ENCODE measurements at places on chromosomes 4 and X.
A peak's percentile ranks its signal among the peaks of the same experiment; 100 is the strongest.

GRCh38 chr4:6782846-6783110 is 251 bp downstream of the KIAA0232 start:
- DNase-seq = no peak

DNA sequence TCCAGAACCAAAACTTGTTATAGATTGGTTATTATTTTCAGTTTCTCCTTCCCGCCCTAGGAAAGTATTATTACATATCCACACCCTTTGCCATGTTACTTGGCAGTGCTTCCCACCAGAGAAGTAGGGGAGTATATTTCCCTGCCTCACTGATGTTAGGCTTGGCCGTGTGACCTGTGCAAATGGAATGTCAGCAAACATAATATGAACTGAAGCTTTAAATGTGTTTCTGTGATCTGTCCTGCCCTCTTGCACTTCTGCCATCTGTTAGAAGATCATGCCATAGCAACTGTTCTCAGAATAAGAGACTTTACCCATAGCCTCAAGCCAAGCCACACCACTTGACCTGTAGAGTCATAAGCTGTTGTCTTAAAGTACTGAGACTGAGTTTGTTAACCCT is 36.7 kb upstream of the NEUROG2 start:
- DNase-seq = peak; percentile 50

- DNase-seq = no peak
Measured at GRCh38 chr4:163592212-163592611, 97.7 kb downstream of the TMA16 start.

DNA sequence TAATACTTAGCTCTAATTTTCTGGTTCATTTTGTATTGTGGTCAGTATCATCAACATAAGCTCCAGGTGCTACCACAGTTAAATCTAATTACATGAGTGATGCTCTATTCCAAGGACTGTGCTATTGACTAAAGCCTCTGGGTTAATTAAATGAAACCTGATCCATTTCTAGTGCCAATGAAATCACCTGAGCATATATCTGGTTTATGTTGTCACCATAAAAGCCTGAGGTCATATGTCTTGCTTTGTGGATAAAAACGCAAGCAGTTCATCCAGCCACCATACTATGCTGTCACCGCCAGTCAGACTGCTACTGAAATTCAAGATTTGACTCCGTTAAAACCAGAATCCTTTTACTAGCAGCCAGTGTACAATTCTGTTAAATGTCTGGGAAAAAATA is 64.2 kb upstream of the ZNF518B start:
- no peak for DNase-seq

GRCh38 chr4:110514889-110515479 is 39.0 kb downstream of the ENPEP start:
- DNase-seq = no peak

DNA sequence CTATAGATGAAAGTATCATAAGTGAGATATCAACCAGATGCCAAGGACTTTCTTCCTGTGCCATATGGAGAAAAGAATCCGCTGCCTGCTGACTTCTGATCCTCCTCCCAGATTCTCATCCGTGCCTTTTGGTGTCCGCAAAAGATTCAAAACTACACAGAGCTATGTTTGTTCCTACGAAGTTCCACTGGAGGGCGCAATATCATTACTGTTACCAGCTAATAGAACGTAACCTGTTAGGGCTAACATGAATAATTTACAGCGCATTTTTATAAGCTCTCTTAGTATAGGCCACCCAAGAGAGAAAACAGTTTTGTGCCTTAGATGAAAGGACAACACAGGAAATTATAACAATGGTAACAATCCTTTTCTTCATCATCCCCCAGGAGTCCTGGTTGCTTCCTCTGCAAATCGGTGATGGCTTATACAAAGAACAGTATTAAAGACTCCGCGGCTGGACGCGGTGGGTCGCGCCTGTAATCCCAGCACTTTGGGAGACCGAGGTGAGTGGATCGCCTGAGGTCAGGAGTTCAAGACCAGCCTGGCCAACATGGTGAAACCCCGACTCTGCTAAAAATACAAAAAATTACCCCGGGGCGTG is 22.8 kb upstream of the CENPVL3 start:
- DNase-seq = peak; percentile 15

DNA sequence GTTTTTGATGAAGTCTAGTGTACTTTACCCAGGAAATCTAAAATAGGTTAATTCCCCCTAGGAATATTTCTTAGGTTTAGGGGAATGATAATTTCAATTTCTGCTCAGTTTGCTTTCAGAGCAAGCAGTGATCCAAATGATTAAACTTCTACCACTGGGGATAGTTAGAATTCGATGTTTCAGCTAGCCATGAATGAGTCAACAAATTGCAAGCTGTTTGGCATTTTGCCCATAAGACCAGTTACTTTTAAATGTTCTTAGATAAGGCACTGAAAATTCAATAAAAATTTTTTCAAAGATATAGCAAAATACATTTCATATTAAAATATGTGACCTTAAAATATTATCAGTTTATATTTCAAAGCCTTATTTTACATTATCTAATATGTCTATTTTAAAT is 993.6 kb downstream of the ARAP2 start:
- no peak for DNase-seq

GRCh38 chrX:102995316-102995715 is 58.2 kb downstream of the RAB40AL start:
- DNase-seq = no peak

GRCh38 chr4:105182211-105182610 is 35.5 kb downstream of the TET2 start:
- no peak for DNase-seq

- peak; percentile 80 for DNase-seq
Measured at GRCh38 chr4:185738038-185738552, 73.9 kb downstream of the SORBS2 start.

DNA sequence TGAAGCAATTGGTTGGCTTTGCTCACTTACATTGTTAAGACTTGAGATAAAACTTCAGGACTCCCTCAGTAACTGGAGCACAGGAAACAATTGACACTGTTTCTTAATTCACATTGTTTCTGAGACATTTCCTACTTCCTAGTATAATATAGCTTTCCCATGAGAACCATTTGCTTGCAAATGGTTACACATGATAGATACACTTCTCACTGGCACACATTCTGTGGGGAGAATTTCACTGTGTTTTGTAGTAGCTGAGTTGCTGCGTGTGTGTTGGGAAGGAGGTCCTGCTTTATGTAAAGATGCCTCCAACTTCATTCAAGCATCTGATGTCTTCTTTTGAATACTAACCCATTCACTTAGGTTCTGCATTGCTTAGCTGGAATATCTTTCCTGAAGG is 85.3 kb upstream of the SLC4A4 start:
- no peak for DNase-seq

DNA sequence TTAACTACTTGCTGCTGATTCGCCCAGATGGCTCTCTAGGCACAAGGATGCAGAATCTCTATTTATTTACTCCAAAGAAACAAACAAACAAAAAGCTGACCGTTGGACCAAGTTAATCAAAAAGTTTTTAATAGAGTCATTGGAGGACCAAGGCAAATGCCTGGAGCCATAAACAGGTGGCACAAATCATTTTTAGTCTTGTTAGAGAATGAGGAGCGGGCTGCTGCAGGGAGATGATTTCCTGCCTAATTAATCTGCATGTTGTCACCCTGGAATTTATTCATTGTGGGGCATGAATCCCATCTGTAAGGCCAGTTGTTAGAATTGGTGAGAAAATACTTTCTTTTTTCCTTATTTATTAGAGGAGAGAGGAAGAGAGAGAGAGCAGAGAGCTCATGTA is 147.4 kb upstream of the GATB start:
- DNase-seq = no peak

GRCh38 chr4:182895791-182896292 is 21.3 kb downstream of the DCTD start:
- no peak for DNase-seq

DNA sequence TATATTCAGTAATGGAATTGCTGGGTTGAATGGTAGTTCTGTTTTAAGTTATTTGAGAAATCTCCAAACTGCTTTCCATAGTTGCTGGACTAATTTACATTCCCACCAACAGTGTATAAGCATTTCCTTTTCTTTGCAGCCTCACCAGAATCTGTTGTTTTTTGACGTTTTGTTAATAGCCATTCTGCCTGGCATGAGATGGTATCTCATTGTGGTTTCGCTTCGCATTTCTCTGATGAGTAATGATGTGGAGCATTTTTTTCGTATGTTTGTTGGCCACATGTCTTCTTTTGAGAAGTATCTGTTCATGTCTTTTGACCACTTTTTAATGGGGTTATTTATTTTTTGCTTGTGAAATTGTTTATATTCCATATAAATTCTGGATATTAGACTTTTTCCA is 13.6 kb upstream of the MAGED4B start:
- DNase-seq = peak; percentile 4

- DNase-seq = no peak
Measured at GRCh38 chr4:155017426-155017825, 191.0 kb upstream of the NPY2R start.

- DNase-seq = no peak
Measured at GRCh38 chr4:22877486-22878052, 184.8 kb downstream of the GBA3 start.

GRCh38 chr4:133596459-133596858 is 447.4 kb downstream of the PCDH10 start:
- DNase-seq = no peak

DNA sequence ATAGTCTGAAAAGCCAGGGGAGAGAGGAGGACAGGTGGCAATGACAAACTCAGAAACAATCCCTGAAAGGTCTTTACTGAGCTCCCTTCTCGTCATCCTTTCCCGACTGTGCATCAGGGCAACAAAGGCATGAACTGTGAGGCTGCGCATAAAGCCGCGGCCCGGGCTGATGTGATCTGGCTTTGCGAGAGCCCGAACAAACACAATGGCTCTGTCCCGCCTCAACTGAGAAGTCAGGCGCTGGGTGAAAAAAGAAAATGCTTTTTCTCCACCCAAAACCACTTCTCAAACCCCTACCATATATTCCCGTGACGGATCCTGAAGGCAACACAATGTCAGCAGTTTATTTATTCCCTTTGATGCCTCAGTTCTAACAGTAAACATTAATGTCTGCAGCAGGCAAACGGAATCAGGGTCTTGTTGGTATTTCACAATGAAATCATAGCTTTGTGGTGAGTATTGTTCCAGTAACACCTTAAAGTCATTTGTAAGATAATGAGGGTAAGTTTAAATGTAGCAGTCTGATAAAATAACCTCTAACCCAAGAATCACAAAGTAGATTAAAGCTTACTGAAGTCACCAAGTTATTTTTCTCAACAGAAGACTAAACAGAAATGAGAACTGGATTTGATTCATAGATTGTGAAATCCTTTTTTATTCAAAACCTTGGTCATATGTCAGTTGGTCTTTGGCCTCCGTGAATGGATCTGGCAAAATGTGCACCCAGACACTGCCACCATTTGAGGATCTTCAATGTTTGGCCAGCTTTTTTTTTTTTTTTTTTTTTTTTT is 67.4 kb downstream of the APBB2 start:
- no peak for DNase-seq

DNA sequence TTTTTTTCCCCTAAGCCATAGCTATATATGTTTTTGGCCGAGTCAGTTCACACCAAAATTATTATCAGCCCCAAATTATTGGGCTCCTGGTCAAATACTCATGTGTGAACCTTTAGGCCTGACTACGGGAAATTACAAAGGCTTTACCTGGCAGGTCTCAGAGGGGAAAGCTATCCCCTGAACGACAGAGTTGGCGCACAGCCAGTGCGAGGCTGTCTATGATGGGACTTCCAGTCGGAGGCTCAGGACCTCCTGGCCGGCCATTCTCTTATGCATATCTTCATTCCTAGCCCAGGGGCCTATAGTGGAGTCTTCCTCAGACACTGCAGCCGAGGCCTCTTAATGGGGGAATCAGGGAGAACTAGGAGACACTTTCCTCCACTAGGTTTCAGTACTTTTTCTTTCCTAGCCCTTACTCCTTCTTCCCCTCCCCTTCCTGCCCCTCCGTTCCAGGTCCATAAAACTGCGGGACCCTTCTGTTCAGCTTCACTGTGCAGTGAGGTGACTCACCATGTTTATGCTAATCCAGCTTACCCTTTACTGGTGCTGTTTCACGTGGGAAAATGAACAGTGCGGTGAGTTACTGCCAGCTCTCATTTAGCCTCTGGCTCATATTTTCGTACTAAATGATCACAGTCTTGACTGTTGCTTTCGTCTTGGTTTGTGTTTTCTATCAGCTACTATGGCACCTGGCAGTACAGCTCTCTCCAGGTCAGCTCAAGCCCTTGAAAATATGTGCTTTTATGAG is 533.9 kb downstream of the FSTL5 start:
- no peak for DNase-seq

GRCh38 chrX:120000490-120001246 is 57.1 kb upstream of the NKAP start:
- DNase-seq = no peak

GRCh38 chrX:40513012-40513411 is 67.8 kb upstream of the ATP6AP2 start:
- DNase-seq = no peak

DNA sequence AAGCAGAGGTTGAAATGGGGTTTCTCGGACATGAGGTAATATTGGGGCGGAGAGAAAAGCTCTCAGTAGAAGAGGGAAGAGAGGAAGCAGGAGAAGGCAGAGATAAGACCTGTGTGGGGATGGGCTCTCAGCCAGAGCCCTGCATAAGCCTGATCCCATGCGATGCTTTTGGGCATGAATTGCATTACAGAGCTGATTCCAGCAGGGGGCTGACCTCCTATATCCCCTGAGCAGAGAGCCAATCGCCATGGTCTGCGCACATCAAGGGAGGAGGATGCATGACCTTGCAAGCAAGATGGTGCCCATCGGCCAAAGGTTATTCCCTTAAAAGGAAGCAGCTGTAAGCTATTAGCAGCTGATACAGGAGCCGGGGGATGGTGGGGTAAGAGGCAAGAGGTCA is 7.6 kb downstream of the ANOS1 start:
- no peak for DNase-seq

GRCh38 chrX:11100281-11101035 is 10.7 kb upstream of the HCCS start:
- peak; percentile 43 for DNase-seq

DNA sequence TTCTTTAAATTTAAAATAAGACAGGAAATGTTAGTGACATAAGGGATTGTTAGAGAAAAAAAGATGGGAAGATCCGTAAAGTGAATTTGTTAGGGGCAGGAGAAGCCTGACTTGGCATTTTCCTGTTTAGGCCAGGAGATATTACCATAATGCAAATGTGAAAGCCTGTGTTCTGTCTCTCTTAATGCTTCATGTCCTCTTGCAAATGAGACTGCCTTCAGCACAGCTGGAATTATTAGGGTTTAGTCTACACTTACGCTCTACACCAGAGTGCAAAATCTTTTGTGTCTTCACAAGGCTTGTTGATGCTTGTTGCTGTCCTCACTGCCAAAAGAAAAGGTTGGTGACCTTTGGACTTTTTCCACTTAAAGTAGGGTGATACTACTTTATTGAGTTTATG is 56.8 kb downstream of the JADE1 start:
- no peak for DNase-seq

All from stromal cell of bone marrow (primary cell).